ENCODE measurements at places on chromosomes 5 and 9.

DNA sequence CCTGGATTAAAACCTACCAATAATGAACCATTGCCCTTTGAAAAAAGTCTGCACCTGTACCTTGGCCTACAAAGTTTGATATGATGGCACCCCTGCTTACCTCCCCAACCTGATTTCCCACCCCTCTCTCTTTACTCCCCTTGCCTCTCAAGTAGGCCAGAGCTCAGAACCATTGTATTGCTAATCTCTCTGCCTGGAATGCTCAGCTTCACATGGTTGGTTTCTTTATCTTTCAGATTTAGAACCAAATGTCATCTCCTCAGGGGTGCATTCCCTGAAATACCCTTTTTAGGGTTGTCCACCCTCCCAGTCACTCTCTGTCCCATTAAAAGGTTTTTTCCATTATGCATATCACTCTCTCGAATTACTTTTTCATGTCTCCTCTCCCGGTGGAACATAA lies 116.6 kb upstream of the VCAN start:
- DNase-seq = no peak

DNA sequence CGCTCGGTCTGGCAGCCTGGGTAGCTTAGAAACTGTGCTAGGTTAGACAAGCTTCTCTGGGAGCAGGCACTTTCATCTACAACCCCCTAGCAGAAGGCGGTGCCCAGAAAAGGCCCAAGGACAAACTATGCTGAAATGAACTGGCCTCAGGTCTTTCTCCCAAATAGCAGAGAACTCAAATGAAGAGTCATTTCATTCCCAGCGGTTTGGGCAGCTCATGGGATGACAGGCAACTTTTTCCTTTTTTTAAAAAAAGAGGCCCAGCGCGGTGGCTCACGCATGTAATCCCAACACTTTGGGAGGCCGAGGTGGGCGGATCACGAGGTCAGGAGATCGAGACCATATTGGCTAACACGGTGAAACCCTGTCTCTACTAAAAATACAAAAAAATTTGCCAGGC lies 2.5 kb downstream of the RAPGEF1 start:
- no peak for DNase-seq

GRCh38 chr9:117734523-117735314 lies 30.5 kb downstream of the TLR4 start:
- DNase-seq = no peak

DNA sequence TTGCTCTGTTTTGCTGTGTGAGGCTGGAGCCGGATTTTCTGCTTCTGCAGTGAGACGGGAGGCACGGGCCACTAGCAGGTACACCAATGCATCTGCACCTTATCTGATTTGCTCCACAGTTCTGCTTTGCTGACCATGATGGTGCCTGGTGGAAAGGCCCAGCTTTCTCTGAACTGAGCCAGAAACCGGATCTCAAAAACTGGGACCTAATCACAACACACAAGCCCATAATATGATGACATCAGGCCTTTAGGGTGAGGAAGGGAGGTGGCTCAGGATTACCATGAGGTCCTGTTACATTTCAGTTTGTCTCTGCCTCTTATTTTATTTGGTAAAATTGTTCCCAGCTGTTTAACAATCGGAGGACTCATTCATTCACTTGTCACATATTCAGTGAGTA lies 49.8 kb downstream of the FGF1 start:
- DNase-seq = no peak

GRCh38 chr5:89756955-89757354 lies 652.6 kb downstream of the CETN3 start:
- no peak for DNase-seq

- no peak for DNase-seq
Measured at GRCh38 chr5:107808671-107809137, 138.0 kb upstream of the EFNA5 start.

- DNase-seq = no peak
Measured at GRCh38 chr5:53545744-53546143, 14.7 kb upstream of the NDUFS4 start.

DNA sequence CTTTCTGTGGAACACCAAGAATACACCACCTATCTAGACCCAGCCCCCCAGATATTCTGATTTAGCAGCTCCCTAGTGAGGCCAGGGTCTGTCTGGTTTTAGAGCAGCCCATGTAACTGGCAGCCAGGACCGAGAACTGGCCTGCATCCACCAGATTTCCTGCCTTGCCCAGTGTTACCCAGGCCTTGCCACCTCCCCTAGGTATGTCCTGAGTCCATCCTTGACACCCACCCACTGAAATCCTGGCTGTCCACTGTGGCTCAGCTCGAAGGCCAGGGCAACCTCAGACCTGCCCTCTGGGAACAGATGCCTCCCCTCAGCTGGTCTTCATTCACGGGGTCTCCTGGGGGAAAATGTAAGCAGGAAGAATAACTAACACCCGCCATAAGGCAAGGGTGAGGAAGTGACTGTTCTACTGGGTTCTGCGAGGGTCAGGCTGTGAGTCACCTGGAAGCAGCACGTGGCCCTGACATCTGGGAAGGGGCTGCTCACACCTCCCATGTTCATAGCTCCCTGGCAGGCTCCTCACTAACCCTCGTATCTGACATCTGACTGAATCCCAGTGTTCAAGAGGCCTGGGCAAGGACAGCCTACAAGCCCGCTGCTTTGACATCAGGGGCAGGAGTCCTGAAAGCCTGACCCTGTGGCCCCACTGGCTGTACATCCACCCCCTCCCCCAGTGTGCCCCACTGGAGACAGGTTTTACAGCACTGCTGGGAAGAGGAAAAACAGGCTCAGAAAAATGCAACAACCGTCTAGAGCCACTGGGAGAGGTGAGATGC lies 72.7 kb downstream of the SEMA4D start:
- DNase-seq = no peak

GRCh38 chr5:95727764-95728191 lies 3.4 kb upstream of the RHOBTB3 start:
- DNase-seq = no peak

All from stimulated activated CD4-positive, alpha-beta T cell treated with anti-CD3 and anti-CD28 coated beads, Interleukin-1b, Interleukin-23, amount 100 ng/mL, for 1 hour (primary cell).